HuH-7 (cell line): ENCODE measurements at places on chromosomes 5 and 9.
A peak's percentile ranks its signal among the peaks of the same experiment; 100 is the strongest.

DNA sequence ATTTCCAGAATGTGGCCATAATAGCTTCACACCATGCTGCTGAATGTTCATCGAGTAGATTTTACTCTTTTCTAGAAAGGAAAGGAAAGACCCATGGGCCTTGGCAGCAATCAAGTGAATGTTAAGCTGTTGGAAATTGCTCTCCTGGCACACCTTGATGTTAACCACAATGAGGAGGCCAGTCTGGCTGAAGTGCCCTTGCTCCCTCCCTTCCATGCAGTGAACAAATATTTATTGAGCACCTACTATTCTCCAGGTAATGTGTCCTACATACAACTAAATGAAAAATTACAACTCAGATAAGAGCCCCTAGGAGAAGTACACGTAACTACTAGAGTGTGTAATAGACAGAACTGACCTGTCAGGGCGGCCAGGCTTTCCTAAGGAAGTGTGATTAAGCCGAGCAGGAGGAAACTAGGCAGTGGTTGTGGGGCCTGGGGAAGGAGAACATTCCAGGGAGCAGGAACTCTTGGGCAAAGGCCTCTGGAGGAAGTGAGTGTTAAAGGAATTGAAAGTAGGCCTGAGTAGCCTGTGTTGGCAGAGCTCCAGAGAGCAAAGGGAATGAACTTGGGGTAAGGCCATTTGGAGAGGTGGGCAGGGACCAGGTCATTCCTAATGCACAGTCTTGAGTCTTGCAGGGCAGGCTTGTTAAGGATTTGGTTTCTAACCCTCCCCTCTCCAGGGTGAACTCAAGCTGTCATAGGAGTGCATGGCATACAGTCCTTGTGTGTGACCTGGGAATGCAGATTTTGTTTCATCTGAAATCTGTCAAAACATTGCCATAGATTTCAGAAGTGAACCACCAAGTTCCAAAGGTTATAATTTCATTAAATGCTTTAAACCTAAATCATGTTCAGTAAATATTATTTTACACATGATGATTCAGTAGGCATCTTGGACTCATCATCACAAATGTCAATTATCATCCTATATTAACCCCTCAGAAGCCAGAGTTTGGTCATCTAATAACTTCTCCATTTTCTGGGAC lies 9.0 kb upstream of the ZSWIM6 start:
- no peak for DNase-seq

DNA sequence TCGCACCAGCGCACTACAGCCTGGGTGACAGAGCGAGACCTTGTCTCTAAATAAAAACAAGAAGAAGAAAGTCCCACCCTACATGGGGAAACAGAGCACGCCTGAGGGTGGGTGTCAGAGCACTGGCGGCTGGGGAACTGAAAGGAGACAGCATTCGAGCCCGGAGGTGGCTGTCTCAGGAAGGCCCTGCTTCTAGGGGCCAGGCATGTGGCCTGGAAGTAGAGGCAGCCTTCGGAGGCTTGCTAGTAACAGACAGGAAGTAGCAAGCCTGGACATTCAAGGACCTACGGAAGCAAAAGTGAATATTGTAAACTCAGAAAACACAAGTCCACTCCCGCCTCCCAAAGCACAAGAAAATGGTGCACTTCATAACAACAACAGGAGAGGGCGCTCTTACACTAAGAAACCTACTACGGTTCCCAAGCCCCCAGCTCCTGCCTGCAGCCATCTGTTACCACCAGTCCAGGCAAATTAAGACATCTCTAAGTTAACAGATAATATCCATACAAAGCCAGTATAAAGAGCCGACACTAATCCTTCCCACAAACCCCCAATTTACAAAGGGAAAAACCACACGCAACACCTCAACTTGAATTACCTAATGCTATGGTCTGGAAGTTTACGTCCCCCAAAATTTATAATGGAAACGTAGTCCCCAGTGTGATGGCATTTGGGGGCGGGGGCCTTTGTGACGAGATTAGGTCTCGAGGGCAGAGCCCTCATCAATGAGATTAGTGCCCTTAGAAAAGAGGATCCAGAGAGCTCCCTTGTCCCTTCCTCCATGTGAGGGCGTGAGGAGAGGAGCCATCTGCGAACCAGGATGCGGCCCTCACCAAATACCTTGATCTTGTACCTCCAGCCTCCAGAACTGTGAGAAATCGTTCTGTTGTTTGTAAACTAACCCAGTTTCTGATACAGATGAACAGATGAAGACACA lies 7.7 kb downstream of the RASGEF1C start:
- peak; percentile 81 for DNase-seq

DNA sequence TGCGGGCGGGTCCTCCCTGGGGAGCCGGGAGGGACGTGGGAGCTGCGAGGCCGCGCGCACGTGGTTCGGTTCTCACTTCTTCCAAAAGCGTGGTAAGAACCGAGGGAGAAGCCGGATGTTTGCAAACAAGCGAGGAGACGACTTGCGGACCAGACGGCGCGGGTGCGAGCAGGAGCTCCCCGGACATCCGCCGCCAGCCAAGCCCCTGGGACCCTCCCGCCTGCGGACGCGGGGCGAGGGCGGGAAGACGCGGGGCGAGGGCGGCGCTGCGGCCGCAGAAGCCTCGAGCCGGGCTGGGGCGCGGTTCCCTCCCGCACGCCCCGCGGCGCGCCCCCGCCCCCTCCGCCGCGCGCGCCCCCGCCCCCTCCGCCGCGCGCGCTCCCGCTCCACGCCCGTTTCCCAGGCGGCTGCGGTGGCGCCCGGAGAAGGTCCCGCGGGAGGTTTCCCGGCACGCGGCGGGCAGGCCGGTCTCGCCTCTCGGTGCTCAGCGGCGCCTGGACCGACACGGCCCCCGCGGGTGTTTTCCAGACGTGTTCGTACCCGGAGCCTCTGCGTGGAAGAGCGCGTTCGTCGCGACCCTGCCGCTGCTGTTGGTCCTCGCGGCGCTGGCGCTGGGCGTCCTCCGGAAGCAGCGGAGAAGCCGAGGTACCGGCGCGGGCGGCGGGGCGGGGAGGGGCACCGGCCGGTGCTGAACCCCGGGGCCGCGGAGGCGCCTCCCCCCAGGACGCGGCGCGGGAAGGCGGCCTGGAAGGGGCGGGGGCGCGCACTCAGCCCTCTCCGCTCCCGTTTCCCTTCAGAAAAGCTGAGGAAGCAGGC lies 12.8 kb downstream of the BTNL9 start:
- DNase-seq = no peak

DNA sequence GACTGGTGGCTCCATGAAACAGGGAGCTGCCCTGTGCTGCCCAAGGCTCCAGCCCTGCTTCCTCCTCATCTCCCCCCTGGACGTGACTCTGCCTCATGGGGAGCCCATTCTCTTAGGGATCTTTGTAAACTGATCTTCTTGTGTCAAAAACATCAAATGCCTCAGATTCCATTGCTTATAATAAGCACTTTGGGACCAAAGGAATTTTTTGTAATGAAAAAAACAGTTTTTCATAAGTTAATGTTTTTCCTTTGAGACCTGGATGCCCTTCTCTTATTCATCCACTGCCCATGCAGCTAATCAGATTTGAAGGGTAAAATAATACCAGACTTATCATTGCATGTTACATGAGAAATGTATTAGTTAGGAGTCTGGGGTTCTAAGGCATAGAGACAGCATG lies 41.7 kb downstream of the PALM2AKAP2 start:
- no peak for DNase-seq

DNA sequence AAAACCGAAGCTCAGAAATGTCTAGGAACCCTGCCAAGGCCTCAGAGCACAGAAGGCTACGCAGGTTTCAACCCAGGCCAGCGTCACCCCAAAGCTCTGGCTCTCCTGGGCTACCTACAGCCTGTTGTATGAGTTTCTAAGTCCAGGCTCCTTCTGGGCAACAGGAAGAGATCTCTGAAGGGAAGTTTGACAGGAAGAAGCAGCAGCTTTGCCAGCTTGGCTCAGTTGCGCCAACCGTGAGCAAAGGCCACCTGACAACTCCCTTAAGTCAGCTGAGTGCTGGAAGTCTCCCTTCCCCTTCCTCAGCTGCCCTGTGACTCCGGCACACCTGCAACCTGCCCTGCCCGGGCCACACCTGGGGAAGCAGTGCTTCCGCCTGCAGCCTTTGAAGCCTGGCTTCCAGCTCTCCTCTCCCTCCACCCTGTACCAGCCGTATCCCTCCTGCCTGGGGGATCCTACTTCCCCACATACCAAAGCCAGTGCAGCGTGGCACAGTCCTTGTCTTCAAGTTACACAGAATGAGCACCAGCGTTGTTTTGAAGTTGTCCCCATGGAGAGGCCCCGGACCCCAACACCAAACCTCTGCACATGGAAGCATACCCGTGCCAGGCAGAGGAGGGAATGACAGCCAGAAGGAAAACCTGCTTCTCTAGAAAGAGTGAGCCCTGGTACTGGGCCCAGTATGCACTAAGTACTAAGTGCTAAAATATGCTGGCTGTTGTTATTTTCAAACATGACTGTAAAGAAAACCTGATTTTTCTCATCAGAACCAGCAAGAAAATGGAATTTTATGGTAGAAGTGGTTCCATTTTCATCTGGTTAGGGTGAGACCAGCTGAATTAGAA lies 36.5 kb downstream of the SHB start:
- DNase-seq = no peak

DNA sequence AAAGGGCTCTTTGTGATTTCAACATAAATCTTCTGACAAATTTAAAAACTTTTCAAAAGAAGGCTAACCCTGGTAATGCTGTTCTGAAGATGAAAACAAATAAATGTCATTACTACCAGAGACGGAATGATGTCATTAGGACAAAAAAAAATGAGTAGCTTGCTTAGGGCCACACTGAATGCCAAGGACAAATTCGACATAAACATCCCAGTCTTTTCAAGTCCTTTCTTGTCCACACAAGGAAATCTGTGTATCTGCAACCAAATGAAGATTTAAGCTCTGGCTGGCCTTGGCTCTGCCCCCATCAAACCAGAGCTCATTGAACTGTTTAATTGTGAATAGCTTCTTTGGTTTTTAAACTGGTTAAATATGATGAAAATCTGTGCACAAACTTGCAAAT lies 592.7 kb downstream of the TLE1 start:
- no peak for DNase-seq

- DNase-seq = no peak
Measured at GRCh38 chr5:150649108-150650020, 8.9 kb downstream of the SYNPO start.

GRCh38 chr5:10262121-10262774 lies 12.2 kb downstream of the CCT5 start:
- DNase-seq = no peak

- DNase-seq = no peak
Measured at GRCh38 chr5:12399868-12400267, 495.6 kb upstream of the CTNND2 start.

GRCh38 chr5:82347201-82347865 lies 69.2 kb upstream of the RPS23 start:
- DNase-seq = no peak

DNA sequence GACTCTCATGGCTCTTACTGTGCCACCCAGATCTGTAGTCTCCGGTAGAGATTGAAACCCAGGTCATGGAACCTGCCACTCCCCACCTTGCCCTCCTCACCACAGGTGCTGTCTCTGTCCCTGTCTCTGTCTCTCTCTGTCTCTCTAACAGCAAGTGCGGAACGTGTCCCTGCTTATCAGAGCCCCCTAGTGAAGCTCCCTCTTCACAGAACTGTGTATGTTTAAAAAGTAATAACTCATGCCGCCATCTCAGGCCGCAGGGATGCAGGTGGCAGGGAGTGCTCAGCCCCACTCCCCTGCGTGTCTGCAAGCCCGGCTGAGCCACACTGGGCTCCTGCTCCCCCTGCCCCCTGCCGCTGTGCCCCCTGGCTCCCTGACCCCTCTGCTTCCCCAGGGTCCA lies 43.8 kb downstream of the UNC5A start:
- no peak for DNase-seq
